Stromal cell of bone marrow (primary cell): ENCODE measurements at places on chromosomes 2 and 18.
A peak's percentile ranks its signal among the peaks of the same experiment; 100 is the strongest.

DNA sequence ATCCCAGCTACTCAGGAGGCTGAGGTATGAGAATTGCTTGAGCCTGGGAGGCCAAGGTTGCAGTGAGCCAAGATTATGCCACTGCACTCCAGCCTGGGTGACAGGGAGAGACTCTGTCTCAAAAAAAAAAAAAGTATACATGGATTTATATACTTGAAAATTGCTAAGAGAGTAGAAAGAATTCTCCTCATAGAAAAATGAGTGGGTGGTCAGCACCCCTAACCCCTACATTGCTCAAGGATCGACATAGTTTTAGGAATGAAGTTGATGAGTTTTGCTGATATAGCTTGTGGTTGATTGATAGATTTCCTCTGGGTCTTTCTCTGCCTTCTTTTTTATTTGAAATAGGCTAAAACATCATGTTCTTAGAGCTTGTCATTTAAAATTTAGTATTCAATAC is 58.9 kb downstream of the EML4 start:
- no peak for DNase-seq

DNA sequence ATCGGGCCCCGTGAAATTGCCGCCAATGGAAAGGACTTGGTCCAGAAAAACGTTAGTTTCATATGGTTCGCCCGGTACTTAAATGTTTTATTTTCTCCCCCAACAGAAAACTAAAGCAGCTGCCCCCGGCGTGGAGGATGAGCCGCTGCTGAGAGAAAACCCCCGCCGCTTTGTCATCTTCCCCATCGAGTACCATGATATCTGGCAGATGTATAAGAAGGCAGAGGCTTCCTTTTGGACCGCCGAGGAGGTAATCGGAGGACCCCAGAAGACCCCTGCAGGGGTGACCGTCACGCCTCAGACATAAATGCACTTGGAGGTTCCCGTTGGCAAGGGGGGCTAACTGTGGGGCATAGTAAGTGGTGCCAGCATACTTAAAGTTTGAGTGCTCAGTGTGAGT is 742 bp downstream of the RRM2 start:
- no peak for DNase-seq

DNA sequence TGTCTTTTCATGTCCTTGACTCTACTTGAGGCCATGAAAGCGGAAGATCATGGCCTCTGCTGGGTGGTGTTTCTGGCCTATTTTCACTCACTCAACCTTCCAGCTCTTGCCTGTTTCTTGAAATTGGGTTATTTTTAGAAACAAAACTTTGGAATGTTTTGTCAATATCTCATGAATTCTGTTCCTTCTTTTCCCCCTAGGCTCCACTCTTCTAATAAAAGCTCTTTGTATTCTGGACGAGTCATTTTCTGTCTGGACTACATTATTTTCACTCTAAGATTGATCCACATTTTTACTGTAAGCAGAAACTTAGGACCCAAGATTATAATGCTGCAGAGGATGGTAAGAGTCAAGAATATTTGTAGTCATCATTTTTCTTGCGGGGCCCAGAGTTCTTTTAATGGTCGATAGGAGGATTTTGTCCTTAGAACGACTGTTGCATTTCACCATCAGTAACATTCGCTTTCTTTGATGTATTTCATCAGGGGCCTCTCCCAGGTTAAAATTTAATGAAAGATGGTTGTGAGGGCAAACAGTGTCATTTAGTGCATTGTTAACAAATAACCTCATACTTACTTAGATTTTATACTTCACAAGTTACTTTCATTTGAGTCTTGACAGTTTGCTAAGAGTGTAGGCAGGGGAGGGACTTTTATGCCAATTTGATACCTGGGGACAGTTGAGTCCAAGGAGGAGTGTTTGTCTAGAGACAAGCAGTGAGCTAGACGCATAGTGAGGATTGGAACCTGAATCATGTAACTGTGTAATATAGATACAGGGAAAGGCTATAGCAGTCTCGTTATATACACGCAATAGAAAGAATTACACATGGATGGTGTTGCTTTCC is 64.6 kb downstream of the TRPM8 start:
- DNase-seq: no peak

DNA sequence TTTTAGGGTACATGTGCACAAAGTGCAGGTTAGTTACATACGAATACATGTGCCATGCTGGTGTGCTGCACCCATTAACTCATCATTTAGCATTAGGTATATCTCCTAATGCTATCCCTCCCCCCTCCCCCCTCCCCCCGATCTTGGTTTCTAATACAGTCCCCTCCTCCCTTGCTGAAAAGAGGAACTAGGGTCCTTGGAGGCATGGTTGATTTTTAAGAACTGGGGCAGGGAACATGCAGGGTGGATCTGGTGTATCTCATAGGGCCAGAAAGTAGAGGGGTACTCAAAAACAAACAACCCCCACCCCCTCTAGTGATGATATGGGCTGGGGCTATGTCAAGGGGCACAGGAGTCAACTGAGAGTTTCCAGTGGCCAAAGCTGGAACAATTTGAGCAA is 153.4 kb downstream of the UBR3 start:
- no peak for DNase-seq

- no peak for DNase-seq
Measured at GRCh38 chr2:219507581-219508443, 6.5 kb upstream of the ASIC4 start.

DNA sequence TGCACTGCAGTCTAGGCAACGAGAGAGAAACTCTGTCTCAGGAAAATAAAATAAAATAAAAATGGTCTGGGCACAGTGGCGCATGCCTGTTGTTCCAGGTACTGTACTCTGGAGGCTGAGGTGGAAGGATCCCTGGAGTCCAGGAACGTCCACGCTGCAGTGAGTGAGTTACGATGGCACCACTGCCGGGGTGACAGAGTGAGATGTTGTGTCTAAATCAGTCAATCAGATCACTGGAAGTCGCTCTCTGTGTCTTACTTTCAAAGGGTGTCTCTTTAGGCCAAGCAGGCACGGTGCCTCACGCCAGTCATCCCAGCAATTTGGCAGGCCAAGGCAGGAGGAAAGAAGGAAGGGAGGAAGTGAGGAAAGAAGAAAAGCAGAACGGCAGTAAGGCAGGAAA is 112.2 kb upstream of the ANKRD30BL start:
- no peak for DNase-seq

DNA sequence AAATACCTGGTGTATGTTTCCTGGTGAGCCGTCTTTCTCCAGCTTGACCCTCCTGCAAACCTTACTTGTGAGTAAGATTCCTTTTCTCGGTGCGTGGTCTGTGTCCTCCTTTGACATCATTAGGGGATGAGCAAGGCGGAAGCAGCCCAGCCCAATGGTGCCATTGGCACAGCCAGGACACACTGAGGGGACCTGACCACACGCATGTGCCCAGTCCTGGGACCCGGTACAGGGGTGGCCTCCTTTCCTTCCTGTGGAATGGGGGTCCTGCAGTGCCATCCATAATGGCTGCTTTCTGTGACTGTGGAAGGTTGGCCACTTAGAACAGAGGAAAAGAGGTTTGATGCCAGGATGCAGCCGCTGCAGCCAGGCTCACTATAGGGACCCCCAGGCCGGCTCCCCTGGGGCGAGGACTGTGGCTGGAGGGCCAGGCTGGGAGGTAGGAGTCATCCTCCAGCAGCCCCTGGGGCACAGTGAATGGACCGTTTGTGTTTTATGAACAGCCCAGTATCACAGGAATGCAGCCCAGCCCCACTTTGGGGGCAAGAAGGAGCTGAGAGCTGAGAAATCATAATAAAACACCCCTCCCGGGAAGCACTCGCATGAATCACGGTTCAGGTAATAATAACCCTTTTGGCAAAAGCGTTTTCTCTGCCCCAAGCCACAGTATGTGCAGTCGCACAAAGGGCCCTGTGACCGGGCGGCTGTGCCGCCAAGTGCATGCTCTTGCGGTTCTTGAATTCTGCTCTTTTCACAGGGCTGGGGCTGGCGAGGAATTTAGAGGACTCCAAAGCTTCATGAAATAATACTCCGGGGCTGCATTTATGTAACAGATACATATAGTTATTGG is 73.2 kb downstream of the ASB1 start:
- DNase-seq: no peak

DNA sequence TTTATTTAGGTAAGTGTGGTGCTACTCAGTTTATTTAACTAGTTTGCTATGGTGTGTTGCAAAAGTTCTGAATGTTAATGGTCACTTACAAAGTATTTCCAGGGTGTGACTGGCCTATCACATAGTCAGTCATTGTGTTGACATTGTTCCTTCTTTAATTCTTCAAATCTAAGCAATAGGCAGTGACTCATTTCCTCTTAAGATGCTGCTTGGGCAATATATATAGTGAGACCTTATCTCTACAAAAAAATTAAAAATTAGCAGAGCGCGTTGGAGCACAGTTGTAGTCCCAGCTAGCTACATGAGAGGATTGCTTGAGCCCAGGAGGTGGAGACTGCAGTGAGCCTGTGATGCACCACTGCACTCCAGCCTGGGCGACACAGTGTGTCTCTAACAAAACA is 5.8 kb upstream of the CCDC88A start:
- DNase-seq: peak; percentile 57
